Left lobe of liver (tissue), 2 donors: ENCODE measurements at places on chromosomes 16 and 17.
A peak's percentile ranks its signal among the peaks of the same experiment; 100 is the strongest.

DNA sequence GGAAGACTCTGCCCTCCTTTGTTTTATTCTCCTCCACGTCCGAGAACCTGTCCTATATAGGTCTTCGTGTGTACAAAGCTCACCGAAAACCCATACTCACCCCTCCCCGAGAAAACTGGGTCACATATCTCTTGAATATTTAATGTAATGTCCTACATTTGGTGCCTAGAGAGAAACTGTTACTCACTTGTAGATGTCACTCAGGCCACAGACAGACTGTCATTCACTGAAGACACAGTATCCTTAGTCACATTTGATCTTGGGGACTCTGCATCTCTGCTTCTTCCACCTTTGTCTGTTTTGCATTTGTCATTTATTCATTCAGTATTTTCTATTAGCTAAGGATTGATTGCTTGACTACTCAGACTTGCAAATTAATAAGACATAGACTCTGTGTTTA is 131.8 kb upstream of the TBX2 start:
- no peak for DNase-seq

DNA sequence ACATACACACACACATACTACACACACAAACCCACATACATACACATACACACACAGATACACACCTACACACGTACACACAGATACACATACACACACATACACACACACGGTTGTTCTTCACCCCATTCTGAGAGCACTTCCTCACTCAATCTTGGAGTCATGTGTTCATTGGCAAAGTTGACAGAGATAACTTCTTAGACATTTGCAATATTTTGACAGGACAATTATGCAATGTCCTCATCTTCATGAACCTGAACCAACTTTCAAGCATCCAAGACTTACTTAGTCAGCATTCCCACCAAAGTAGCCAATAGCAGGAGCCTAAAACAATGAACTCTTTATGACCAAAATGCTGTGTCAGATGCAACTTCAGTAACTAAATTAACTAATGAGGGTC is 77.1 kb upstream of the DNAH17 start:
- DNase-seq: no peak

DNA sequence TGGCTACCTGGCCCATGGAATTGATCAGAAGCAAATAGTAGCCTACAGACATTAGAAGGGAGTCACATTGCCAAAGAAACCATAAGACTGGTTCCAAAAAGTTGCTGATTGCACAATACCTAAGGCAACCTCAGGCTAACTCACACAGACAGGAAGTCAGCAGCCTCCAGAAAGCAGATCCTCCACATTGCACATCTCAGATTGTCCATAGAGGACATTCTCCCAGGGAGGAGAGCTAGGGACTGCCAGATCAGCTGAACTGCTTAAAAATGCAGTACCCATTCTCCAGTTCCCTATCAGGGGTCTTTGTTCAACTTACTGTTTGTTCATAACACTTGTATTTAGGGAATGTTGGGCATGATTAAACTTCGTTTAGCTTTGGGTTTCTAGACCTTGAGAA is 4.2 kb downstream of the CCL3 start:
- no peak for DNase-seq

GRCh38 chr17:76493505-76494167 is 7.6 kb downstream of the RHBDF2 start:
- DNase-seq: no peak

- no peak for DNase-seq
Observed at GRCh38 chr16:14629612-14629918, 495 bp downstream of the PARN start.

- DNase-seq: no peak
Observed at GRCh38 chr17:36505171-36505570, 18.7 kb downstream of the ZNHIT3 start.

GRCh38 chr16:53090591-53091411 is 36.0 kb downstream of the CHD9 start:
- DNase-seq: peak; percentile 96

- peak; percentile 65 for DNase-seq
Observed at GRCh38 chr17:29172589-29172988, 7.6 kb downstream of the MYO18A start.

GRCh38 chr17:77011173-77012011 is 129.4 kb upstream of the SEC14L1 start:
- DNase-seq: no peak

- no peak for DNase-seq
Observed at GRCh38 chr16:80303691-80304090, 237.1 kb upstream of the DYNLRB2 start.
